ENCODE measurements at places on chromosomes 7 and 10.

DNA sequence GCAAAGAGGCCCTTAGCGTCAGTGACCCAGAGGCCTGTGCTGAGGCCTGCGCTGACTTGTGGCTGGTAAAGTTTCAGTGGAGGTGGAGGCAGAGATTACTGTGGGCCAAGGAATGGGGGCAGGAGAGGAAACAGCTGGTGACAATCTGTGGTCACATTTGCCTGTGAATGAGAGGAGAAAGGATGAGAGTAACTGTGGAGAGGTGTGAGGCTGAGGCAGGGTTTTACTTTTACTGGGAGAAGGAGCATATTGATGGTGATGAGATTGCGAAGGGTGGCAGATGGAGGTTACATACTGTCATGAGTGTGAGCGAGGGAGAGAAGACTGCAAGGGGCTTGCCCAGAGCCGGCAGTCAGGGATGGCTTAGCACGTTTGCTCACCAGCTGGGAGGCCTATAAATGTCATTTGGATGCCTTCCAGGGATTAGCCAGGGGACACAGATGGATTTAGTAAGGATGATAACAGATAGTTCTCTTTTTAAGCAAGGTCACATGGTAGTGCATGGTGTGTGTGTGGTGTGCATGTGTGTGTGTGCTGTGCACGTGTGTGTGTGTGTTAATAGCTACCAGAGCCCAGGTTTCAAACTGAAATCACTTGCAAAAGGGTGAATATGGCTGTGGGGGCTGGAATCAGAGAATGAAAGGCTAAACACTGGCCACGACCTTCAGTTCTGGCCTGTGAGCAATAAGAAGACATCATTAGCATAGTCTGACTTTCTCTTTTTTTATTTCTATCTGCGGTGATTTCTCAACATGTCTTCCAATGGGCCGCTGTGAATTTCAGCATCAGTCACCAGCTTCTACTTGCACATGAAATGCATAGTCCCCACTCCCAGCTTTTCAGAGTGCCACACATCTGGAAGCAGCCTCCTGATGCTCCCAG, 291.5 kb upstream of the ZNF32 start:
- ATAC-seq: no peak

- no peak for ATAC-seq
Measured at GRCh38 chr10:78868048-78868447, 200.7 kb upstream of the ZMIZ1 start.

GRCh38 chr7:126495001-126495400, 757.7 kb downstream of the GRM8 start:
- no peak for ATAC-seq

DNA sequence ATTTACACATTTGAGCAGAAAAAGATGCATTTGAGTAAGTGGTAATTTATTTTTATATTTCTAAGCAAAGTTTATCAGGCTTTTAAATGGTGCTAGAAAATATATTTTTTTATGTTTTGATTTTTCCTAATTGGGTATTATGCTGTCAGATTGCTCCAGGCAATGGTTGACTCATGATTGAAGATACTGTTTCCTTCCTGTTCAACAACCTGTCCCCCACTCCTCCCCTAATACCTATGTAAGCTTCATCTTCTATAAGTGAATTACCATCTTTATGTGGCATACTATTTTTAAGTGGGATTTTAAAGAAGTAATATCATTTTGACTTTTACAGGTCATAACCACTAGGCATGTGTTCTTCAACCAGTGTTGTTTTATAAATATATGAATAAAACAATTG, 21.4 kb downstream of the TSPAN13 start:
- ATAC-seq: no peak

DNA sequence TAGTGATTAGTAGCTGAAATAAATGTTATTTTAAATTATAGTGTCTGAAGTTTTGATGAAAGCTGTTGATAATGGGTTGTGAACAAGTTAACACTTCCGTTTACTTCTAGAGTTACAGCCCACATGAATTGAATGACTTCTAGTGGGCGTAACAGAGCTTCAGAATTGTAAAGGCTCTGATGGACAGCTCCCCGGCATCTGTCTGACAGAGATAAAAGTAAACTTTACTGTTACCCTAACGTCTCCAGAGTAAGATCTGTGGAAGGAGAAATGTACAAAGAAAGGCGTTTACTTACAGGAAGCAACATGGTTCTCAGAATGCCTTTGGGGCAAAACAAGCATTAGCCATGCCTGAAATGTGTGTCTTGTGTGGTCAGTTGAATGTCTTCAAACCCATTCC, 124.4 kb downstream of the ADARB2 start:
- no peak for ATAC-seq

- ATAC-seq: peak; percentile 56
Measured at GRCh38 chr10:38027986-38028385, 17.5 kb downstream of the ZNF33A start.

- ATAC-seq: peak; percentile 39
Measured at GRCh38 chr10:26840938-26841732, 19.6 kb downstream of the ABI1 start.

DNA sequence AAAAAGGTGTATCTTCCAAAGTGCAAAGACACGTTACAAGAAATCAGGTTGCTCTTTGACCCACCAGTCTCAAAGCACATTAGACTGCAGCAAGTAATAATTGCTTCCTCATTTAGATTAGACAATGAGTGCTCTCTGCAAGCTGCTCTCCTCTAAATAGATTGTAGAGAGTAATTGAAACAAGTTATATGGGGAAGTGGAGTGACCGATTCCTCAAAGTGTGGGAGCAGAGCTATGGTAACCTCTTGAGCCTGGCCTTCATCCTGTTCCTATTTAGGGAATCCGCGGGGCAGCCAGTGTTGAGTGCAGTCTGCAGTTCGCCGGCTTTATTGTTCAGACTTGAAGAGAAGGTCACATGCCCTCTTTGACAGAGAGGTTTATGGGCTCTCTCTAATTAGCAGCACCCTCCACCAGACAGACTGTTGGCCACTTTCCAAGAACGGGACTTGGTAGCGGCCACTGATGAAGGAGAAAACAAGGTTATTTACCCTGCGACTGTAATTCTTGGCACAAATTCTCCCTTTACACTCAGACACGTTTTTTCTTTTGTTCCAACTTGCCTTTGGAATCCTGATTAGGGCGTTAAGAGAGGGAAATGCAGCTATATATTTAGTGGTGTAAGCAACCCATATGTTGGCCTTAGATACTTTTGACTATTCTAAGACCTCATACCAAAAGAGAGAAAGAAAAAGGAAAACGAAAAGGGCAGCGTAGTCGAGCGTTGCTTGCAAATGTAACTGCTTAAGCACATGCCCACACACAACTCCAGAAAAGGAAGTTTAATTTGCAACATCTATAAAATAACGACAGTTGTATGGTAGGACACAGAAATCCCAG, 107.5 kb downstream of the REEP3 start:
- ATAC-seq: no peak

DNA sequence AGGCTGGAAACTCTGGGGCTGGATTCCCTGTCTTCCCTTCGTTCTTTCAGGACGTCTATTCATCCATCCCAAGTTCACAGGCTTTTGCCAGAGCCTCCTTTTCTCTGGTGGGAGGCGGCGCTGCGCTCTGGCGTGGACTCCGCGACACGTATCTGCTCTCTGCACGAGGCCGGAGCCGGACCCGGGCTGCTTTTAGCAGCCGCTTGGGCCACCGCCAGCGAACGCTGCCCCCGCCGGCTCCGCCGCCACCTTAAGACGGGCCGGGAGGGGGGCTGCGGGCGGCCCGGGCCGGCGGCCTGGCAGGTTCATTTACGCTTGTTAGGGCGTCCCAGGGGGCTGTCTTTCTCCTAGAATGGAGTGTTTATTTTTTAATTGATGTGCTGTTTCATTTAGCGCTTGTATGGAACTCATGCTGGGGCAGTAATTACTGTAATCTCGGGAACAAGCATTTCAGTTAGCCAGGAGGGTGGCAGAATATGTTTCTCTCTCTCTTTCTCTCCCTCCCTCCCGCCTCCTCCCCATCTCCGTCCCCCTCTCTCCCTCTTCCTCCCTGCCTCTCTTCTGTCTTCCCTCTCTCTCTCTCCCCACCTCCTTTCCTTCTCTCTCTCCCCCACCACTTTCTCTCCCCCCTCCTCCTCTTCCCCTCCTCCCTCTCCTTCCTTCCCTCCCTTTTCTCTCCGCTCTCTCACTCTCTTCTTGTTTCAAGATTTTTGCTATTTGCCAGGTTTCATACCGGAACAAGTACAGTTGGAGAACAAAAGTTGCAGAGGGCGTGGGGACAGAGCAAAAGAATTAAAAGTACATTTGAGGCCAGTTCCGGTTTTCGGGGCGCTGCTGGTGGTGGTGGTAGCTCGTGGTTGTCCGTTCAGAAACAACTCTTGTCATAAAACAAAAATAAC, 1.3 kb upstream of the FZD8 start:
- no peak for ATAC-seq

DNA sequence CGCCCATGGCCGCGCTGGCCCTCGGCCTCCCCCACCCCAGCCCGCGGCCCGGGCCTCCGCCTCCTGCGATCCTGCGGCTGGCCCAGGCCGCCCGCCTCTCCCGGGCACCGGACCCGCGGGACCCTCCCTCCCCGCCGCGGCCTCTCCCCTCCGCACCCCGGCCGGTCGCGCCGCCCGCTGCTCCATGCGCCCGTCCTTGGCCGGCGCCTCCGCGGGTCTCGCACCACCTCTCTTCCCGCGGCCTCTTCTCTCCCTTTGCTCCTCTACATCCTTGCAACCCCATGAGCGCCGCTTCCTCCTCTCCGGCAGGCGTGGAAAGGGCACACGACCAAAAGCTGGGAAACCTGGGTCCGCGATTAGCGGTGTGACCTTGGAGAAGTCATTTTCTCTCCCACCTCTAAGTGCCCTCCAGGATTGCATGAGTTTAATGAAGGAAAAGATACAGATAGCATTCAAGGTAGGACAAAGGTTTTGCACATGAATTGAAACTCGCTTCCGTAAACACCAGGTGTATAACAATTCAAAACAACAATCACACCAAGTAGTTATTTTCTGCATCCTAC, 448 bp upstream of the SRPK2 start:
- peak; percentile 49 for ATAC-seq

DNA sequence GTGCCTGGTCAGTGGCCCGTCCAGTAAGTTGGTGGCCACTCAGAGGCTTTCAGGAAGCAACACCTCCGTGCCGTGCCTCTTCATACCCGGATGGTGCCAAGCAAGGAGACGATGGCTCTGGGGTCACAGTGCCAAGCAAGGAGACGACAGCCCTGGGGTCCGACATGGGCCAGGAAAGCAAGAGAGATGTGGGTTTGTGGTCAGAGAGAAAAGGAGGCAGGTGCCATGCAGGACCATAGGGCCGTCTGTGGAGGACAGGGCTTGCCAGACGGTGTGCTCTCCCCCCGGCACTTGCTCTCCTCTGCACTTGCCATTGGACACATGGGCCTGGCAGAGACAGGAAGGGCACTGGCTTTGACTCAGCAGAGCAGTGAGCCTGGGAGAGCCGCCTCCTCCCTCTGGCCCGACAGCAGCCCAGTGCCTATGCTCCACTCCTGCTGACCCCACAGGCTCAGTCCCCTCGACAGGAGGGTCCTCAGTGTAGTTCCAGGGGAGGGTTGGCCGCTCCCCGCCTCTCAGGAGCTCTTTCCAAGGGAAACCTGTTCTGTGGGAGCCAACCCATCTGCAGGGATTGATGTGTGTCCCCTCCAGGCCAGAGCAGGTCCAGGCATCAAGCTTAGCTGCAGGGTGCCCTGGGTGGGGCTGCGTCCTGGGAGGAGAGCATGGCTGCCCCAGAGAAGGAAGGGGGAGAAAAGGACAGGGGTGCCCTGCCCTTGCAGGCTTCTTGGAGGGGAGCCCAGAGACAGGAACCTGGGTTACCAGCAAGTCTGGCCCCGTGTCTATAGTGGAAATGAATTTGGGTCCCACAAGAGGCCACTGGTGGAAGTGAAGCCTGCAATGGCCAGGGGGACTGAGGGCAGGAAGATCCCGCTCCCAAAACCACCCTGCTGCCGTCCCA, 7.6 kb upstream of the CALML5 start:
- ATAC-seq: no peak

Data from activated T-helper 17 cell treated with anti-CD3 and anti-CD28 coated beads, Interleukin-2, amount 50 U/mL, for 72 hours (primary cell).